ENCODE measurements at places on chromosomes 5 and 9.

DNA sequence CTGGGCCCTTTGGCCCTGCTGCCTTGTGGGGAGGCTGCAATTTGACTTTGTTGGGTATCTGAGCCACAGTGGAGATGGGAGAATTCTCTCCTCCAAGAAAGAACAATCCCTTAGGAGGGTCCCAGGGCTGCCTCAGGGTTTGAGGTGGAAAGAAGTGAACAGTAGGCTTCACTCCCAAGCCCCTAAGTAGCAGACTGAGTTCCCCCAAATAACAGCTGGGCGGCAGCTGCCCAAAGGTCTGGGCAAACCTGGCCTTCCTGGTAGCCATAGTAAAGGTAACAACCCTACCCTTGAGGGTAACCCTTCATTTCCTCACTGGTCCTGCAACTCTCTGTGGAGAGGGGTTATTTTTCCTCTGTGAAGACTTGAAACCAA, 746 bp downstream of the RGS3 start:
- no peak for DNase-seq

GRCh38 chr5:58649716-58650115, 66.8 kb downstream of the RAB3C start:
- DNase-seq = no peak

GRCh38 chr5:76999451-76999850, 30.8 kb upstream of the AGGF1 start:
- DNase-seq = peak; percentile 80

DNA sequence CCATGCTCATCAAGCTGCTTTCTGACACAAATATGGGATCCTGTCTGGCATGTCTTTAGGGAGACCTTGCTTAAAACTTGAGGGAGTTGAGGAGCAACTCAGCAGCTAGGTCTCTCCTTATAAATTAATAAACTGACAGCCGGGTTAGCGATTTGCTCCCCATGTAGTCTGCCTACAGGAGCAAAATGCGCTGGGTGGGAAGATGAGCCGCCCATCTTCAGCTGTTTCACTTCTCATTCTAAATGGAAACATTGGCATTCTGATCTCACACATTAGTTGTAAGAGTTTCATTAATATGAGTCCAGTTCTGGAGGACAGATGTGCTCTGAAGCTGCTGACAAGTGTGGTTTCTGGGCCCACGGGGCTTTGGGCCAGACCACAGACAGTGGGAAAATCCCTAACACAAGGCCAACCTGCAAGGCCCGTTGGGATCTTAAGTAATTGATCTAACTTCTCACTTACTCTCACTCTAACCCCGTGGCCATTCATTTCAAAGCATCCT, 197.0 kb downstream of the MCTP1 start:
- peak; percentile 57 for DNase-seq

DNA sequence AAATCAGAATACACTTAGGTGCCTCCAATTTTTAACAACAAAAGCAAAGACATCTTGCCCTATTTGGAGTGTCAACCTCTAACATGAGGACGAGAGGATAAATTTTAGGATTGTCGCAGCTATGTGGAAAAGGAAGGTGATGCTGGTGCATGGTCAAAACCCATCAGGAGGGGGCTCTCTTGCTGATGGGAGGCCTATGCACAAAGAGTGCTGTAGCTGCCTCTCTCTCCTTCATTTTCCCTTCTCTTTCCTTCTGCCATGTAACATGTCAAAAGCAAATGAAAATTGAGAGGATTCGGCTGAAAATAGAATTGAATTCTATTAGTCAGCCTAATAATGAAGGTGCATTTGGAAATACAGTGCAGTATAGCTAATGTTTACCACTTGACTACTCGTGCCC, 578.7 kb upstream of the ZNF462 start:
- DNase-seq = no peak
